ENCODE measurements at places on chromosomes 7 and 10.

- no peak for DNase-seq
These were observed 125.5 kb upstream of the PODXL start for GRCh38 chr7:131681961-131682360.

GRCh38 chr7:12317675-12318074 lies 86.0 kb downstream of the VWDE start:
- DNase-seq, result no peak

GRCh38 chr10:11335881-11336430 lies 275.5 kb downstream of the USP6NL start:
- peak; percentile 26 for DNase-seq

GRCh38 chr10:117666166-117666565 lies 123.6 kb downstream of the EMX2 start:
- no peak for DNase-seq

DNA sequence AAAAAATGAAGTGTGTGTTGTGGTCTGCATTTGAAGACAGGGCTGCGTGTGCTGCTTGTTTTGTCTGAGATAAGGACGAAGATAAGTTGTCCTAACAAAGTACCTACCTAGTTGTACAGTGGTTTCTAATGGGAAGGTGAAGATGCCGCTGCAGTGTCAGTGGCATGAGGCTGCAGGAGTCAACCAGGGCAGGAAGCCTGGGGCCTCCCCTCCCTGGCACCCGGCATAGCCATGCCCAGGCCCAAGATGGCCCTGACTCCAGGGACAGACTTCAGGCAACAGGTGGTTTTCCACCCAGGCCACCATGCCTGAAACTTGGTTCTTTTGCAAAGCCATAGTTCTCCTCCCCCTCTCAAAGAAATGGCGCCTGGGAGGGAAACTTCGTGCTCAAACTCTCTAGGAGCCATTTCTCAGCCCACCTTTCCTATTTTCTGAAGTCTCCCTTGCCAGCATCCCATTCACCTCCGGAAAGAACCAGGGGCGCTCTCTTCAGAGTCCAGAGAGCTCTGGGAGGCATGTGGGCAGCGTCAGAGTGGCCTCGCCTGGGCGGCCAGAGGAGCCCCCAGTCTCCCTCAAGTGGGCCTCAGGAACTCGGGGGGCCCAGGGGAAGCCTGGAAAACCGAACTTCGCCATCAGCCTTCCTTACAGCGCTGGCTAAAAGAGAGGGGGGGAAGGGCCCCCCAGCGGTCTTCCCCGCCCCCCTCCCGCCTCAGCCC lies 2.1 kb upstream of the KAT6B start:
- peak; percentile 70 for DNase-seq

- DNase-seq, result no peak
These were observed 818 bp downstream of the DLD start for GRCh38 chr7:107891636-107892366.

DNA sequence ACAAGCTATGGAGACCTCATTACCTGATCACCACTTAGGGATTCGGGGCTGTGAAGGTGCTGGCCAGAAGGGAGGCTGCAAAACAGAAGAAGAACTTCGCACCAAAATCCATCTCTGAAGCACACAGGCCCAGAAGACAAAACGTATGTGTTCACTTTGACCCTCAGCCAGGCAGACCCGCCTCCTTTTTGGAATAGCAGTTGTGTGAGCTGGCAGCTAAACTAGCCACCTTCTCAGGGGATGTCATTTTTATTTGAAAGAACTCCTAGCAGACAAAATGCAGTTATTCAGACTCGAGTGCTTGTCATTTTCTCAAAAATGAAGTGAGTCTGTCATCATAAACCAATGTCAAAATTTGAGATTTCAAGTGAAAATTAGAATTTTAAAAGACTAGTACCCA lies 71.7 kb downstream of the TNS3 start:
- no peak for DNase-seq

- no peak for DNase-seq
These were observed 76.6 kb downstream of the CYP26A1 start for GRCh38 chr10:93150289-93150688.

DNA sequence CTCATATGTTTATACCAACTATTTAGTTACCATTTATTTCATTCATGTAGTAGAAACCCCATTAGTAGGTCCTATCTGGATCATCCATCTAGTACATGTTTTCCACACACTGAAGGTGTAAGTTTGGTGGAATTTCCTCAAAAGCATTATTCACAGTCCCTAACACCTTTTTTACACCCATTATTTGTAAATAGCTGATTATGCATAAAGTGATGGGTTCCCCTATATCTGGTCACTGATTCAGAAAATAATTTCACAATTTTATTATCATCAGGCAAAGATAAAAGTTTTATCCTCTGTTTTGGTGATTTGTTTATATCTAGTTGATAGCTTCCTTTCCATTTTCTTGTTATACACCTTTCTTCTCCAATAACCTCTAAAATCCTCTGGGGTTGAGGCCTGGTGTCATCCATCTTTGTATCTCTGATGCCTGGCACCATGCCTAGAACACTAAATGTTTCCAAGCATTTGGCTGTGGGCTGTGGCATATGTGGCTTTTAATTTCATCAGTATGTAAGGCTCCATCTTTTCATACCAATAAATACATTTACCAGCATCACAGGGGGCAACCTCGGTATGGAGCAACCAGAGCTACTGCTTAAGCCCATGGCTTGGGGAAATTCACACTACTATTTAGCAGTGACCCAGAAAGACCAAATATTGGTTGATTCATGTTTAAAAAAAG lies 1089.5 kb upstream of the LRRN3 start:
- no peak for DNase-seq

GRCh38 chr10:109746861-109747260 lies 176.4 kb downstream of the XPNPEP1 start:
- DNase-seq, result no peak

DNA sequence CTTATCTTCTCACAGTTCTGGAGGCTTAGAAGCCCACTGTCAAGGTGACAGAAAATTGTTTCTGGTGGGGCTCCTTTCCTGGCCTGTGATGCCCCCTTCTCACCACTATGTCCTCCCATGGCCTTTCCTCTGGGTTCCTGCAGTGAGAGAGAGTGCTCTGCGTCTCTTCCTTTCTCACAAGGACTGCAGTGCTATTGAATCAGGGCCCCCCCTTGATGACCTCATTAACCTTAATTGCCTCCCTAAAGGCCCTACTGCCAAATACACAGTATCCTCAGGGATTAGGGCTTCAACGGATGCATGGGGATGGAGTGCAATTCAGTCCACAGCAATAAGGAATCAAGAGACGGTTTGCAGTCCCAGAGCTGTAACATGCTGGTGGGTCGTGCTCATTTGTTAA lies 82.0 kb upstream of the GRB10 start:
- peak; percentile 7 for DNase-seq

GRCh38 chr7:77331938-77332695 lies 84.0 kb downstream of the GSAP start:
- no peak for DNase-seq

- no peak for DNase-seq
These were observed 24.4 kb upstream of the ELN start for GRCh38 chr7:74003621-74004020.

GRCh38 chr10:33612551-33612950 lies 278.1 kb upstream of the NRP1 start:
- DNase-seq, result no peak

GRCh38 chr7:46990761-46991160 lies 591.1 kb downstream of the TNS3 start:
- DNase-seq, result no peak

- no peak for DNase-seq
These were observed 20.4 kb downstream of the NUDCD3 start for GRCh38 chr7:44470135-44470479.

- no peak for DNase-seq
These were observed 55.2 kb upstream of the FAM133B start for GRCh38 chr7:92645114-92646061.

GRCh38 chr10:75379212-75379724 lies 22.3 kb downstream of the ZNF503 start:
- no peak for DNase-seq

DNA sequence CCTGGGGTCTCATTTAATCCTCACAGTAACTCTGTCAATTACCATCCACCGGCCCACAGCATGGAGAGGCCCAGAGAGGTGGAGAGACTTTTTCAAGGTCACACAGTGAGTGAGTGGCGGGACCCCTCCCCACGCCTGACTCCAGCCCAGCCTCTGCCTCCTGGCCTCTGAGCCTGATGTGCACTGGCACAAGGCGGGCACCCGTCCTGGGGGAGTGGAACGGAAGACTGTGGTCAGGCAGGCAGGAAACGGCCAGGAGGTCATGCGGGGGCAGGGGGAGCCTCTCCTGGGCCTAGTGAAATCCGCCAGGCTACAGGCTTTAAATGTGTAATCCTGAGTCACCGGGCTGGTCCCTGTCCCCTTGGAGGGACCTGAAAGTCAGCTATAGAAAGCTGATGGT lies 32.2 kb downstream of the ZCCHC24 start:
- DNase-seq, result no peak

DNA sequence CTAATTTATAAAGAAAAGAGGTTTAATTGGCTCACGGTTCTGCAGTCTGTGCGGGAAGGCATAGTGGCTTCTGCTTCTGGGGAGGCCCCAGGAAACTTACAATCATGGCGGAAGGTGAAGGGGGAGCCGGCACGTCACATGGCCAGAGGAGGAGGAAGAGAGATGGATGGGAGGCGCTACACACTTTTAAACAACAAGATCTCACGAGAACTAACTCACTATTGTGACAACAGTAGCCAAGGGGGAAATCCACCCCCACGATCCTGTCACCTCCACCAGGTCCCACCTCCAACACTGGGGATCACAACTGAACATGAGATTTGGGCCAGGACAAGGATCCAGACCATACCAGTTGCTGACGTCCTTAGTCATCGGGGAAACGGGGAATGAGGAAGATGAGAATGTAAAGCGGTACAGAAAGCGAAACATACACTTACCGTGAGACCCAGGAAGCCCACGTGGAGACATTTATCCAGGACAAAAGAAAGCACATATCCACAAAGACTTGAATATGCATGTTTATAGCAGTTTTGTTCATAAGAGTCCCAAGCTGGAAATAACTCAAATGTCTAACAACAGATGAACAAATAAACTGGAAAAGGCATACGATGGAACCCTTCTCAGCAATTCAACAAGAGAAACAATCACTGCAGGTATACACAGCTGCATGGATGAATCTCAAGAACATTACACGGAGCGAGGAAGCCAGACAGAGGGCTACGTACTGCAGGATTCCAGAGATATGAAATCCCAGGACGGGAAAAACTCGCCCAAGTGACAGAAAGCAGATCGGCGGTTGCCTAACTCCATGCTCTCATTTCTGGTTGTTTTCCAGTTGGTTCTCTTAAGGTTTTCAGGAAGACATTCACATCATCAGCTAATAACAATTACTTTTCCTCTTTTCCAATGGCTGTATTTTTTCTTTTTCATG lies 26.2 kb upstream of the INPP5A start:
- no peak for DNase-seq

GRCh38 chr10:8487346-8487745 lies 432.9 kb downstream of the GATA3 start:
- DNase-seq, result no peak

GRCh38 chr7:137909042-137909441 lies 62.3 kb upstream of the DGKI start:
- no peak for DNase-seq

DNA sequence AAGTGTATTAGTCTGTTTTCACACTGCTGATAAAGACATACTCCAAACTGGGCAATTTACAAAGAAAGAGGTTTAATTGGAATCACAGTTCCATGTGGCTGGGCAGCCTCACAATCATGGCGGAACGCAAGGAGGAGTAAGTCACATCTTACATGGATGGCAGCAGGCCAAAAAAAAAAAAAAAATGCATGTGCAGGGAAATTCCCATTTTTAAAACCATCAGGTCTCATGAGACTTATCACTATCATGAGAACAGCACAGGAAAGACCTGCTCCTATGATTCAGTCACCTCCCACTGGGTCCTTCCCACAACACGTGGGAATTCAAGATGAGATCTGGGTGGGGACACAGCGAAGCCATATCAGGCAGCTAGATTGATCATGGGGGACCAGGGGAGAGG lies 136.8 kb downstream of the EXOC4 start:
- DNase-seq, result no peak

GRCh38 chr7:74617180-74617744 lies 40.3 kb upstream of the GTF2I start:
- DNase-seq, result peak; percentile 70

DNA sequence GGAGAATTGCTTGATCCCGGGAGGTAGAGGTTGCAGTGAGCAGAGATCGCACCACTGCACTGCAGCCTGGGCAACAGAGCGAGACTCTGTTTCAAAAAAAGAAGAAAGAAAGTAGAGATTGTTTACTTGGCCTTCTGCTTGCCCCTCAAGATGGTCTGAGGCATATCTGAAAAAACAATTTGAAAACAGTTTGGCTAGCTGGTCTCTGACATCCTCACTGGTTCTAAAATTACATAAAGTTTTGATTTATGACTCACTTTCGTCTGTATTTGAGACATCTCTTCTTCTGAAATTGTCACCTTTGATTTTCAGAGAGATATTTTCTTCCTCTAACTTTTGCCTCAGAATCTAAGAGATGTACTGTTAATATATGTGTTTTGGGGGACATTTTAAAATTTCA lies 49.6 kb upstream of the HELLS start:
- no peak for DNase-seq

DNA sequence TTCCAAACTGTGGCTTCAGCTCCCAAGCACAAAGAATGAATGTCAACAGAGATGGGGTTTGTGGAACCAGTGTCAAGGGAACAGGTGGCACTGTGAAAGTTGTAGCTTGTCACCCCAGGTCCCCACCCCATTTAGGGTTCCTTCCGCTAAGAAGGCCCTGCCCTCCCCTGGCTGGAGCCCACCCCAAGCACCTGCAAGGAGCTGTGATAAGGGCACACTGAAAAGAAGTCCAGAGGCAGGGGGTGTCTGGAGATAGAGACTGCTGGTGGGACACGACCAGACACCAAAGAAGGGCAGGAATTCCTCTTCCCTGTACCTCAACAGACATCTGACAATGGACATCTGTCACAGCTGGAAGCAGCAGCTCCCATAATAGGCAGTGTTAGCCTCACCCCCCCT lies 4.5 kb downstream of the GRID1 start:
- DNase-seq, result no peak

DNA sequence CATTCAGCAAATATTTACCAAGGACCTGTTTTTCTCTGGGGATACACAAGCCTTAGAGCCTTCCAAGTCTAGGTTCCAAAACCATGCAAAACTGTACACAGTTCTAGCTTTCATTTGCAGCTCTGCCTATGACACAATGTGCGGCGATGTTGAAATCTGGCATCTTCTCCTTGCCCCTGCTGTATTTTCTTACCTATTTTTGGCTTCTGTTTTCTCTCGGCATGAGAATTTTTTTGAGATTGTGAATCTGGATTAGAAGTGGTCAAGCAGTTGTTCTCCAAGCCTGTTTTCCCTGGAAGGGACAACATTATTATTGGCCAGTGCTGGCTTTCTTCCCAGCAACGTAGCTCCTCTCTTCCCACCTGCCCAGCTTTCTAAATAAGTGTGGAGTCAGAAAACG lies 176.3 kb downstream of the CREB5 start:
- DNase-seq, result no peak

- DNase-seq, result no peak
These were observed 36.6 kb upstream of the SRGN start for GRCh38 chr10:69051303-69051702.
